ENCODE measurements at places on chromosomes 3 and 15. TPM values are rescaled to one million over a fixed set of nuclear protein-coding genes. Genes with fewer than 3 reads are reported as not detected.

Gene RABL3
- 20.5 TPM for total RNA-seq

Gene ATP10A
- under 0.01 TPM for total RNA-seq

Gene PXYLP1
- 4.5 TPM for total RNA-seq

Gene SGO1
- total RNA-seq = 26.0 TPM

Gene CADM2
- 0.07 TPM for total RNA-seq

Gene GREM1
- total RNA-seq = 0.07 TPM

Gene EPHB3
- not detected for total RNA-seq

Gene ANKRD34C
- not detected for total RNA-seq

Gene MYL3
- not detected for total RNA-seq

Gene FAM162A
- total RNA-seq = 21.0 TPM

Gene FOXL2
- total RNA-seq = 0.13 TPM

Gene BBS4
- total RNA-seq = 8.9 TPM

Gene CFAP44
- 6.0 TPM for total RNA-seq

Gene SPG11
- total RNA-seq = 66.6 TPM

Gene LRRC31
- not detected for total RNA-seq

Gene MST1R
- total RNA-seq = 2.2 TPM

Gene AMT
- 0.66 TPM for total RNA-seq

Gene HES1
- 33.6 TPM for total RNA-seq

Gene ST3GAL6
- total RNA-seq = 36.7 TPM

Gene SEMA6D
- 10.0 TPM for total RNA-seq

Gene GOLGA6L4
- total RNA-seq = 2.3 TPM

Gene LYZL4
- total RNA-seq = not detected

Gene CPEB1
- not detected for total RNA-seq

Gene GP9
- total RNA-seq = not detected

Gene LXN
- 99.8 TPM for total RNA-seq

Gene CCNB2
- 94.9 TPM for total RNA-seq

Gene CCR1
- not detected for total RNA-seq

Gene CDHR4
- not detected for total RNA-seq

Gene GHSR
- total RNA-seq = not detected

Gene PPIP5K1
- total RNA-seq = 32.3 TPM

Gene HDDC3
- 12.0 TPM for total RNA-seq

Gene CXCR6
- total RNA-seq = not detected

Gene CFAP100
- not detected for total RNA-seq

Gene C3orf52
- 8.0 TPM for total RNA-seq

Gene LCTL
- not detected for total RNA-seq

Gene CLDN11
- 7.5 TPM for total RNA-seq

Gene PLCH1
- 0.27 TPM for total RNA-seq

Gene TUSC7
- not detected for total RNA-seq

Gene ASB7
- total RNA-seq = 16.6 TPM

Gene LMCD1
- 6.3 TPM for total RNA-seq

Gene CYP11A1
- total RNA-seq = not detected

Gene CLRN1
- total RNA-seq = not detected

Gene MAGEL2
- not detected for total RNA-seq

Gene DCLK3
- total RNA-seq = not detected

Gene EXD1
- not detected for total RNA-seq

Gene EOMES
- not detected for total RNA-seq

Gene NECTIN3
- total RNA-seq = 95.8 TPM

Gene LTK
- total RNA-seq = 0.13 TPM

Gene PTX3
- total RNA-seq = 684 TPM

Gene FANCD2OS
- total RNA-seq = not detected

Gene HTD2
- 8.1 TPM for total RNA-seq

Gene FETUB
- total RNA-seq = not detected

Gene CLPX
- total RNA-seq = 63.5 TPM

Gene RARB
- 17.6 TPM for total RNA-seq

Gene TTLL13
- not detected for total RNA-seq

Gene SLC25A20
- total RNA-seq = 18.4 TPM

Gene ZBBX
- total RNA-seq = 0.07 TPM

Gene ZBTB47
- total RNA-seq = 10.0 TPM

Gene TRIM71
- total RNA-seq = not detected

Measured in thoracic aorta endothelial cell (primary cell).